Activated CD4-positive, alpha-beta T cell treated with anti-CD3 and anti-CD28 coated beads for 1 hour (primary cell): ENCODE measurements at places on chromosomes 16 and 17.

DNA sequence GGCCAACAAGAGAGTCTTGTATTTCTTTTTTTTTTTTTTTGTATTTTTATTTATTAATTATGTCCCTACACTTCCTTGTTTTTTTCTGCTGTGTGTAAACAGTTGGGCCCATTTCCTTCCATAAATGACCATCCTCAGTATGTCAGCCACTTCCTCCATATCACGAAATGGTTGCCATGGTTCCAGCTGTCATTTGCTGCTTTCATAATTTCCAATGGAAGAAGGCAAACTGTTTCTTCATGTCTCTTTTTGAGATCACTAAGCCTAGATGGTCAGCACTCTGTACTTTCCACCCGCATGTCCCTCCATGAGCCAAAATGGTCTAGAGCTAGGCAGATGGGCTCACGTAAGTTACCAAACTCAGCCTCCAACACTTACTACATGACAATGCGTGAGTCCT, 133.5 kb upstream of the FOXF1 start:
- DNase-seq, result no peak

- DNase-seq, result peak; percentile 13
Measured at GRCh38 chr17:7001318-7001961, 5.6 kb downstream of the ALOX12 start.

DNA sequence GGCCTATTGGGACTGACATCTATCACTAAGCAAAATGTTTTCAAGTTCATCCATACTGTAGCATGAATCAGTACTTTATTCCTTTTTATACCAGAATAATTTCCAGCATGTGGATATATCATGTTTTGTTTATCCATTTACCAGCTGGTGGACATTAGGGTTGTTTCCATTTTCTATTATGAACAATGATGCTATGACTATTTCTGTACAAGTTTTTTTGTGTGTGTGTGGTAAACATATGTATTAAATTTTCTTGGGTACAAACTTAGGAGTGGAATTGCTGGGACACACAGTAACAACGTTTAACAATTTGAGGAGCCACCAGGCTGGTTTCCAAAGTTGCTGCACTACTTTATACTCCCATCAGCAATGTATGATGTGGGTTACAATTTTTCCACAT, 91.0 kb downstream of the USP32 start:
- DNase-seq, result no peak

- no peak for DNase-seq
Measured at GRCh38 chr16:55835581-55835980, 2.7 kb upstream of the CES1 start.

DNA sequence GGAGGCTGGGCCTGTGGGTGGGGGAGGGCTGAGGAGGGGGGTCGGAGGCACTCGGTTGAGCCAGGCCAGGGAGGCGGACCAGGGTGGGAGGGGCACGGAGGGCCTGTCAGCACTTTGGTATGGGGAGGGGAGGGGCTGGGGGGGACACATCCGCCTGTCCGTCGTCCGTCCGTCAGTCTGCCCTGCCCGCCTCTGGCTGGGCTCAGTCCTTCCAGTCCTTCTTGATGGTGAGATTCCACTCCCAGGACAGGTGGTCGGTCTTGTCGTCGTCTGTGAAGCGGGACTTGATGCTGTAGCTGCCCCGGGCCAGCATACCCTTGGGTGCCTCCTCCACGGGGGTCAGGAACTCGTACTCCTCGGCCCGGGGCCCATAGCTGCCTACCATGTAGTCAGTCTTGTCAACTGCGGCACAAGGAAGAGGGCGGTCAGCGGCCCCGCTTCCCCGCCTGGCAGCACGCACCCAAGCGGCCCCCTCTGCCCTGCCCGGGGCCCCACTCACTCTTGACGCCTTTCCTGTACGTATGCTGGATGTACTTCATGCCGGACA, 2.4 kb downstream of the ARHGDIA start:
- no peak for DNase-seq

DNA sequence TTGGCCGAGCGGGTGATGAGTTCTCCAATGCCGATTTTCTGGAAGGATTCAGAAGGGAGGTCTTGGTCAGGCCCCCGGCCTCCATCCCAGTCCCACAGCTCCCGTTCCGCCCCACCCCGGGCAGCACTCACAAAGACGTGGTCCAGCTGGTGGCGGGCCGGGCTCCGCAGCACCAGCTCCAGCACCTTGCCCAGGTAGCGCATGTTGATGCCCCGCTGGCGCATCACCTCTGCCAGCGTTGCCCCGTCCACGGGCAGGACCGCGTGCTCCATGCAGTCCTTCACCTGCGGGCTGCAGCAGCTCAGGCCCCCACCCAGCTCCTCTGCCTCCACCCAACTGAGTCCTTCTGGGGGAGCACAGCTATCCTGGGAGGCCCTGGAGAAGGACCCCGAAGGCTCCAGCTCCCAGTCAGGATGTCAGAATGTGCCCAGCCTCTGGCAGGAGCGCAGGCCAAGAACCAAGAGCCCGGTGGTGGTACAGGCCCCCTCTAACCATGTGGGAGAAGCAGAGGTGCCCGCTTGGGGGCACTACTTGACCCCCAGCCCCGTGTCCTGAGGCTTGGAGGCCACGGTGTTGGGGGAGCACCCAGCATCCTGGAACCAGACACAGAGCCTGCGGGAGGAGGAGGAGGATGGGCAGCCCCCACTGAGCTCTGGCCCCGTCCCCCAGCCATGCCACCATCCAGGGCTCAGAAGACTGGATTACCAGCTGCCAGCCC, 16.2 kb downstream of the CLUH start:
- peak; percentile 5 for DNase-seq
